ENCODE measurements at places on chromosomes 6 and 20.
A peak's percentile ranks its signal among the peaks of the same experiment; 100 is the strongest.

DNA sequence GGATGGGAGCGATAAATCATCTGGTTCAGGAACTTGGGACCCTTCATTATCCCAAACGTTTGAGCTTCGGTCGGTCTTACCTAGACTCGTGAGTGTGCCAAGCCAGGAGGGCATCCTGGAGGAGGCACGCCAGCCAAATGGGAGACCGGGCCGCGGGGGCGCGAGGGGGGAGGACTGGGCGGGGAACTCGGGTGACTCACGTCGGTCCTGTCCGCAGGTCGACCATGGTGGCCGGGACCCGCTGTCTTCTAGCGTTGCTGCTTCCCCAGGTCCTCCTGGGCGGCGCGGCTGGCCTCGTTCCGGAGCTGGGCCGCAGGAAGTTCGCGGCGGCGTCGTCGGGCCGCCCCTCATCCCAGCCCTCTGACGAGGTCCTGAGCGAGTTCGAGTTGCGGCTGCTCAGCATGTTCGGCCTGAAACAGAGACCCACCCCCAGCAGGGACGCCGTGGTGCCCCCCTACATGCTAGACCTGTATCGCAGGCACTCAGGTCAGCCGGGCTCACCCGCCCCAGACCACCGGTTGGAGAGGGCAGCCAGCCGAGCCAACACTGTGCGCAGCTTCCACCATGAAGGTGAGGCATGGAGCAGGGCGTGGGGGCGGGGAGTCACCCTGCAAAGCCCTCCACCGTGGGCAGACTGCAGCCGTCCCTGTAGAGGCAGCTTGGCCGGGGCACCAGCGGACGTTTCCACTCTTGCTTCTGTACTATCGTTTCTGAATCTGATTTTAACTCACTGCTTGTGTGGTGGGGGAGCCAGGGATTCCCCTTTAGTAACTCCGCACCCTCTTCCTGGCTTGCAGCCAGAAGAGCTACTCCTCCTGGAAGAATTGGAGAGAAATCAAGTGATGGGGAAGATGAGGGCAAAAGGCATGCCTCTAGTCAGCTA lies 2.7 kb downstream of the BMP2 start:
- peak; percentile 6 for DNase-seq

DNA sequence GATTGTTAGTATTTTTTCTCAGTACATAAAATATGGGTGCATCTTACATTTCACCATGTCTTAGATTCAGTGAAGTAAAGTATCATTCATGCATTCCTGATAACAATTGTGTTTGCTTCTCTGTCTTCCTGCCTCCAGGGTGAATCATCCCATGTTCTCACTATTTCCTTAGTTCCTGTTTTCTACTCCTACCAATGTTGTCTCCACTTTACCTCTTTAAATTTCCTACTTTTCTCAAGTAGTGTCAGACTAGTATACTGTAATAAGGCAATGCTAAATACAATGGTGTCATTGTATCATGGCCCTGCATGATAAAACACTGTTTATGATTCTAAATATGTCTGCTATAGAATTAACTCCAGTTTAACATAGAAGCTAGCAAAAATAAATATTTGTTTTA lies 37.4 kb upstream of the GABRR1 start:
- no peak for DNase-seq

GRCh38 chr6:35072698-35073055 lies 68.5 kb downstream of the TCP11 start:
- DNase-seq = no peak

DNA sequence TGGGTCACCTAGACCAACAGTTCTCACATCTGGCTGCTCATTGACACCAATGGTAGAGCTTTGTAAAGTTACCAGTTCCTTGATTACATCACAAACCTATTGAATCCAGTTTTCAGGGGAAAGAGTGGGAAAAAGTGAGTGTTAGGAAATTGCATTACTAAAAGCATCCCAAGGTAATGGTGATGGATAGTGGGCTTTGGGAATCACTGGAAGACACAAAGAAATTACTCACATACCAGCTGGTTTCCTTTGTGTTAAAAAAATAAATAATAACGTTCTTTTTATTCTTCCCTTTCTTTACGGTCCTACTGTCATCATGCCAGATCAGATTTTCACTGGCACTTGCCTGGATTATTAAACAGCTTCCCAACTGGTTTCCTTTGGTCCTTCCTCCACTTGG lies 370.7 kb downstream of the RFPL4B start:
- DNase-seq = no peak

- DNase-seq = peak; percentile 62
Observed at GRCh38 chr20:46400253-46400652, 6.2 kb downstream of the ELMO2 start.

GRCh38 chr6:37127961-37128862 lies 41.7 kb upstream of the PIM1 start:
- DNase-seq = peak; percentile 49

DNA sequence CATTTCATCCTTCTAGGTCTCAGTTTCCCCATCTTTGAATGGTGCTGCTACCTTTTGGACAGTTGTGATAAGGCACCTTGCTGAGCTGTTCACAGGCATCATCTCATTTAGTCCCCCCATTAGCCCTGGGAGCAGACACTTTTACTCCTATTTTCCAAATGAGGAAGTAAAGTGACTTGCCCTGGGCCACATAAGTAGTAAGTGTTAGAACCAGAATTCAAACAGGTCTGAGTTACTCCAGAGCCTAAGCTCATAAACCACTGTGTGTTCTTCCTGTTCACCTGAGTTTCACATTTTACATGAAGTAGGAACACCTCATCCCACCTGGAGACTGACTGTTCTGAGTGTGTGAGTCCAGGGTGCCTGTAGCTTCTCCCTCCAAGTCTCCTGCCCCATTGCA lies 43.5 kb upstream of the EPB41L1 start:
- DNase-seq = no peak

DNA sequence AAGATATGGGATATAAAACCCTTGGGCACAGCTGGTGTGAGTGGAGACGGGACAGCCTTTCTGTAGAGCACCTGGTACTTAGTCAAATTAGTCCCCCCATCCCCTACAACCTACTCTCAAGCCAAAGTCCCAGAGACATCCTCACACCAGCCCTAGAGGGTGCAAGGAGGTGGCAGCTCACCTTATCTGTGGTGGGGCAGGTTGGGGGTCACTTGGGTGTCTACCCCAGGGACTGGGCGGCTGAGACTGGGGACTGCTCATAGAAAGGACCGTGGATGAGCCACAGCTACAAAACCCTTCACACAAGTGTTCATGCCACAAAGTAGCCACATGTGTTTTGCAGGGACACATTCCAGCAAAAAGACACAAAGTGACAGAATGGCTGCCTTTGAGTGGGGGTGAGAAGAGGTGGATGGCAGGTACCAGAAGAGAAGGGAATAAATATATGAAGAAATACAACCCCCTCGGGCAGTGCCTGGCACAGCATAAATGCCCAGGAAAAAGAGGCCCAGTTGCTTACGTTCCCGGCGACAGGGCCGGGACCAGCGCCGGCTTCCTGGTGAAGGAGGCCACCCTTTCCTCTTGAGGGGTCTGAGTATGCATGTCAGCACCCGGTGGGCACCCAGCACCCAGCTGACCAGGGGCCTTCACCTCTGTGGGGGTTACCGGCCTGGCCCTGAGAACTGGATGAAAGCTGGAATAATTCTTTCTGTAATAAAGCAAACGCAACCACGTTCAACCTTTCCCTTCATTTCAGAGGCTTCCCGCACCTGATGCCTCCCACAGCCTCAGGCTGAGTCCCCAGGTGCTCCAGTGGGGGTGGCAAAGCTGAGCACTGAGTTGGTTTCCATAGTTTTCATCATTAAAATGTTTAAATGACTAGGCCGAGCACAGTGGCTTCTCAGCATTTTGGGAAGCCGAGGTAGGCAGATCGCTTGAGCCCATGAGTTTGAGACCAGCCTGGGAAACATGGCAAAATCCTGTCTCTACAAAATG lies 14.4 kb upstream of the CEBPB start:
- no peak for DNase-seq

- DNase-seq = no peak
Observed at GRCh38 chr20:32527052-32527446, 58.1 kb downstream of the NOL4L start.

DNA sequence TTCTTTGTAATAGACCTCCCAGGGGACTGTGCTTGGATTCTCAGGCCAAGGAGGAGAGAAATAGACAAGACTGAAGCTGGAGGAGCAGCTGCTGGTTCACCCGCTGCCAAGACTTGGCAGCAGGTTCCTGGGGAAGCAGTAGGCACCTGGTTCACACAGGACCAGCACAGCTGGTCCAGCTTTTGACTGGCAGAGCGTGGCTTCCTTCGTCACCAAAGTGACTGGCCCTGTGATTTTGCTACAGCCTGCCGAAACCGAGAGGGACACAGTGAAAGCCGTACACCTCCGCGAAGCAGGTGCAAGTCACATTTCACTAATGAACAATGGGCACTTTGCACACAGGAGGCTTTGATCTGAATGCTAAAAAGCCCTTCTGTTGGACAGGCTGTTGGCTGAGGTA lies 199.0 kb downstream of the RNF144B start:
- no peak for DNase-seq

DNA sequence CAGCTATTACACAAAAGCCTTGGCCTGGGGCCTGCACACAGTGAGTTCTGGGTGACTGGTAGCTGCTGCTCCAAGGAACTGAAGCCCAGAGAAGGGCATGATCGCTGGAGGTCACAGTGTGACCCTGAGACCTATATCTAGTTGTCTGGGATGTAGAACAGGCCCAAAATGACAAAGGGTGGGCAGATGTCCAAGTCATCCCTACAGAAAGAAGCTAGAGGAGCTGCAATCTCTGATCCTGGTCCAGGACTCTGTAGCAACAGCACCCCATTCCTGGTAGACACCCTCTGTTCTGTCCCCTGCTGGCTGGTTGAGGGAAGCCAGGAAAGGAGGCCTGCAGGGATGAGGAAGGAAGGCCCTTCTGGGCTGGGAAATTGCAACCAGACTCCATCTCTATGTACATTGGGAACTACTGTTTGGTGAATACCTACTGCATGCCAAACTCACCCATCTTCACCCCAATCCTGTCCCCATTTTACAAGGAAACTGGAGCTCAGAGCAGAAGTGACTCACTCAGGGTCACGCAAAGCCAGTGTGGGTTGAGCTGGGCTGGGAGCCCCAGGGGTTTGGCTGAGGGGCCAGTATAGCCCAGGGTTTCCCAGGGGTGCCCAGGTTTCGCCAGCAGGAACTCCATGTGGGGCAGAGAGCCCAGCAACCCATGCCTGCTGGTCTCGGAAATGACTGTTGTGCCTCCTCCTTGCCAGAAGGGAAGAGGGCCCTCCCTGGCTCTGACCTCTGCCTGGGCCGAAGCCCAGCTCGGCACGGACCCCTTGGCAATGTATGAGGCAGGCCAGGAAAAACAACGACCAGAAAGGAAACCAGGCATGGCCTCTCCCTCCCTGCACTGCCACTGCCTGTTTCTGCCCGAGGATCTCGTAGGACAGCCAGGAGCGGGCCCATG lies 44.9 kb upstream of the TLDC2 start:
- DNase-seq = no peak

DNA sequence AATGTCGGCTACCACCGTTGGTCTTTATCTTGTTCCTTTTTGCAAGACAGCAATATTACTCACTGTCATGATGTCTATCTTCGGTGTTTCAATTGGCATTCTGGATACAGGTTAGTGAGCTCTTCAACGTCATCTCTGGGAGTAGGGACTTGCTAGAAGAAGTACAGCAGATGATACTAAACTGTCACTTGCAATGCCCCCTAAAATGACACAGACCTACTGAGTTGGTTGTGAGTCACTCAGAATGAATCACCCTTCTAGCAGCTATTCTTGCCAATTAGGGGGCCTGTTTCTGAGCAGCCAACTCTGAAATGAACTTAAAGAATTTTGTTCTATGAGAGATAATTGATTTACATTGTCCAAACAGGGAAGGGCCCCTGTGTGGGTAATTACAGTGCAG lies 176.5 kb downstream of the SLC16A10 start:
- peak; percentile 55 for DNase-seq

DNA sequence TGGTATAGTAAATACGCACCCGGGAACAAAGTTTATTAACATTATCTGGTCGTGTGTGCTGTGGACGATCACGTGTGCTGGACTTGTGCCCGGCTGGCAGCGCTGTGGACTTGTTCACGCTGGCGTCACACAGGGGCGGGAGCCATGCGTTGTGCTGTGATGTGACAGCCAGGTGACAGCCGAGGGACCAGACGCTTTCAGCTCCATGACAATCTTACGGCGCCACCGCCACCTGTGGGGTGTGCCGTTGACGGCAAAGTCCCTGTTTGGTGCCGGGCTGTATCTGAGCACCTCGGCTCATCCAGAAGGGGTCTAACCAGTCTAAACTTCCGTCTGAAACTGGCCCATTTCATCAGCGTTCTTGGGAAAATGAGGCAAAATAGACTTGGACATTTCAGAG lies 25.2 kb downstream of the DLL1 start:
- DNase-seq = no peak

DNA sequence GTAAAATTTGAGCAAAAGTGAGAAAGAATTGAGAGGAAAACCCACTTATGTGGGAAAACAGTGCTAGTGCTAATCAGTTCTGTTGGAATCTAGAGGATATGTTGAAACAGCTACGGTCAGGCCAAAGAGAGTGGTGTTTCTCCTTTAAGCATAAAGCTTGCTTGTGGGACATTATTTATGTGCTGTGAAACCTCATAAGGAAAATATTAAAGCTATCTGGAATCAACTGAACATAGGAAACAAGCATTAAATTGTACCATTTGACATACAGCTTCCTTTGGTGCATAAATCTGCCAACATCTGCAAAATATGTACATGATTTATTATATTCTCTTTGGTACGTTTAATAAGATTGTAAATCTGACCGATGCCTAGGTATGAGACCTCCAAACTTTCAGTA lies 182.5 kb upstream of the PDE10A start:
- DNase-seq = no peak

GRCh38 chr6:3282476-3283236 lies 23.9 kb downstream of the PSMG4 start:
- no peak for DNase-seq

DNA sequence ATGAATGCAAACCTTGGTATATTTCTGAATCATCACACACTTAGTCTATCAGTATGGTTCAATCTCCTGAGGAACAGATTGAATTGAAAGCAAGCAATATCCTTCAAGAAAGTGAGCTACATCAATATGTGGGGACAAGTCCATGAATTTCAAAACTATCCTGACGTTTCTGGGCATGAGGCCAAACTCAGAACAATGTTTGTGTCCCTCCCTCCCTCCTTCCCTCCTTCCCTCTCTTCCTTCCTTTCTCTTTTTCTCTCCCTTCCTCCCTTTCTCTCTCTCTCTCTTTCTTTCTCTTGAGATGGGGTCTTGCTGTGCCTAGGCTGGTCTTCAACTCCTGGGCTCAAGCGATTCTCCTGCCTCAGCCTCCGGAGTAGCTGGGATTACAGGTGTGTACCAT lies 27.9 kb upstream of the SYNCRIP start:
- peak; percentile 25 for DNase-seq

DNA sequence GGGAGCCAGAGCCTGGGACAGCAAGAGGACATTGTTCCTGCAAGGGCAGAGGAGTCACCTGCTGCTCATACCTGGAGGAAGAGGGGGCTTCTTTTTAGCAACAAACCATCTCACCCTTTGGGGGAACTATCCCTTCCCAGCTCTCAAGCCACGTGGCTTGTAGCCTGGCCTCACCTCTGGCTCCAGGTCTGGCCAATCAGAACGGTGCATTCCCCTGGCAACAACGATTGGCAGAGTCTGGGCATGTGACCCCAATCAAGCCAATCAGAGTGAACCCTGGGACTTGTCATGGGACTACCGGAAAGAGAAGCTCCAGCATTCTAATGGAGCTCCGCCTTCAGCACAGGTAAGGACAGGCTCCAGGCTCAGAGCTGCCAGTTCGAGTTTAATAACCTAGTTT lies 33.6 kb downstream of the KCNB1 start:
- DNase-seq = no peak

All from hematopoietic multipotent progenitor cell treated with erythropoietin and hydrocortisone succinate and interleukin-3 and kit ligand, for 4 days (in vitro differentiated cells).